Left cardiac atrium (tissue), 4 donors: ENCODE measurements at places on chromosomes 5 and 9. TPM values are rescaled to one million over a fixed set of nuclear protein-coding genes. Genes with fewer than 3 reads are reported as not detected.

DNA sequence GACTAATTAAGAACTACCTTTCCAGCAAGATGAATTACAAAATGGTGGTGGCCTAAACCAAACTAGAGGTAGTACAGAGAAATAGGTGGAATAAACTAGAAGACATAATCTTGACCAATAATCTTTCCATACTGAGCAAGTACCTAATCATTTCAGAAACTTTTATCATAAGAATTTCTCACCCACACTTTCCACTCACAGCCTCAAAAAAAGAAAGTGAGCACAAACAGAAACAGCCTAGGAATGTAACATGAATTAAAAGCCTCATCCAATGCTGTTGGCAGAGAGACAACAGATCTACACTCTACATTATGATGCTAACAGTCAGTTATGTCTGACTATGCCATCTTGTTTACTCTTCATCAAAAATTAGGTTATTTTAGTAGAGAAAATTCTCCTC lies 1.3 kb downstream of the RNF38 start:
- DNase-seq: no peak

- no peak for DNase-seq
Observed at GRCh38 chr9:33795819-33796218, 458 bp downstream of the PRSS3 start.

DNA sequence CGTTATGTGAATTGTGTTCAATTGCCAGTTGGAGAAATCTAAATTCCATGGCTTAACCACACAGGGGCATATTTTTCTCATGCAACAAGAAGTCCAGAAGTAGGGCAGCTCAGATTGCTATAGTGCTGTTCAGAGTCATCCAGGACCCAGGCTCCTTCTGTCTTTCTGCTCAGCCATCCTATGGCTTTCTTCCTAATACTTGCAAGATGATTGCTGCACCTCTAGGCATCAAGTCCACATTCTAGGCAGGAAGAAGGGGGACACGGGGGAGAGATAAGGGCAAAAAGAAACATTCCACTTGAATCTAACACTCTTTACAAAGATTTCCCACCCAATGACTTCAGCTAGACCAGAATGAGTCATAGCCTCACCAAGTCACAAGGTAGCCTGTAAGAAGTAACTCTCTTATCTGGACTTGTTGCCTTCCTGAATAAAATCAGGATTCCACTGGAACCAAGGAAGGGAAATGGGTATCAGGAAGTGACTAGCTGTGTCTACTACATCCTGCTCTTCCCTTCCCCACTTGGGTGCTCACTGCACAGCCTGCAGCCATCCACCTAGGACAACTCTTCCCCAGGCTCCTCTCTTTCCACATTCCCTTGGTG lies 5.3 kb downstream of the ERAP2 start:
- no peak for DNase-seq

- no peak for DNase-seq
Observed at GRCh38 chr5:57447658-57448057, 35.0 kb downstream of the ACTBL2 start.

IL17B gene
- 0.44 TPM for total RNA-seq
